ENCODE measurements at places on chromosomes 12 and 14.

DNA sequence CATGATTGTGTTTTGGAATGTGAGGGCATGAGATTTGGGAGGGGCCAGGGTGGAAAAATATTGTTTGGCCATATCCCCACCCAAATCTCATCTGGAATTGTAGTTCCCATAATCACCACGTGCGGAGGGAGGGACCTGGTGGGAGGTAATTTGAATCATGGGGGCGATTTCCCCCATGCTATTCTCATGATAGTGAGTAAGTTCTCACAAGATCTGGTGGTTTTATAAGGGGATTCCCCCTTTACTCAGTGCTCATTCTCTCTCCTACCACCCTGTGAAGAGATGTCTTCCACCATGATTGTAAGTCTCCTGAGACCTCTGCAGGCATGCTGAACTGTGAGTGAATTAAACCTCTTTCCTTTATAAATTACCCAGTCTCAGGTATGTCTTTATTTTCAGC is 15.7 kb downstream of the OR10P1 start:
- DNase-seq: no peak

GRCh38 chr12:48997719-48998496 is 1.3 kb downstream of the DDN start:
- DNase-seq: no peak

- no peak for DNase-seq
Observed at GRCh38 chr14:73502017-73502619, 11.4 kb downstream of the RIOX1 start.

GRCh38 chr12:69991690-69992288 is 166.8 kb downstream of the MYRFL start:
- DNase-seq: no peak

- no peak for DNase-seq
Observed at GRCh38 chr12:117714203-117714602, 254.6 kb downstream of the KSR2 start.

- DNase-seq: no peak
Observed at GRCh38 chr12:102095677-102096263, 24.1 kb downstream of the NUP37 start.

DNA sequence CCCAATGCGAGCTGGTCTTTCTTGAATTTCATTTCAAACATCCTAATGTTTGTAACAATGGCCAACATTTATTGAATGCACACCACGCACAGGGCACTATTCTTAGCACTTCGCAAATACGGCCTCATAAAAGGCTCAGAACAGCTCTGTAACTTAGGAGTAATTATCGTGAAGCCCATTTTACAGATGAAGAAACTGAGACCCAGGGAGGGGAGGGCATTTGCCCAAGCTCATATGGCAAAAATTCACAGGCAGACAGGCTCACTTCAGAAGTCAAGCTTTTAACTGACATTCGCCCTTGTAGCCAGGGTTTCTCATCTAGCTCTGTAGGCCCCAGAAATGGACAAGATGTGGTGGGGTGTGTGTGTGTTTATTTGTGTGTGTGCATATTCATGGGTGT is 60.3 kb upstream of the TBX3 start:
- DNase-seq: no peak

DNA sequence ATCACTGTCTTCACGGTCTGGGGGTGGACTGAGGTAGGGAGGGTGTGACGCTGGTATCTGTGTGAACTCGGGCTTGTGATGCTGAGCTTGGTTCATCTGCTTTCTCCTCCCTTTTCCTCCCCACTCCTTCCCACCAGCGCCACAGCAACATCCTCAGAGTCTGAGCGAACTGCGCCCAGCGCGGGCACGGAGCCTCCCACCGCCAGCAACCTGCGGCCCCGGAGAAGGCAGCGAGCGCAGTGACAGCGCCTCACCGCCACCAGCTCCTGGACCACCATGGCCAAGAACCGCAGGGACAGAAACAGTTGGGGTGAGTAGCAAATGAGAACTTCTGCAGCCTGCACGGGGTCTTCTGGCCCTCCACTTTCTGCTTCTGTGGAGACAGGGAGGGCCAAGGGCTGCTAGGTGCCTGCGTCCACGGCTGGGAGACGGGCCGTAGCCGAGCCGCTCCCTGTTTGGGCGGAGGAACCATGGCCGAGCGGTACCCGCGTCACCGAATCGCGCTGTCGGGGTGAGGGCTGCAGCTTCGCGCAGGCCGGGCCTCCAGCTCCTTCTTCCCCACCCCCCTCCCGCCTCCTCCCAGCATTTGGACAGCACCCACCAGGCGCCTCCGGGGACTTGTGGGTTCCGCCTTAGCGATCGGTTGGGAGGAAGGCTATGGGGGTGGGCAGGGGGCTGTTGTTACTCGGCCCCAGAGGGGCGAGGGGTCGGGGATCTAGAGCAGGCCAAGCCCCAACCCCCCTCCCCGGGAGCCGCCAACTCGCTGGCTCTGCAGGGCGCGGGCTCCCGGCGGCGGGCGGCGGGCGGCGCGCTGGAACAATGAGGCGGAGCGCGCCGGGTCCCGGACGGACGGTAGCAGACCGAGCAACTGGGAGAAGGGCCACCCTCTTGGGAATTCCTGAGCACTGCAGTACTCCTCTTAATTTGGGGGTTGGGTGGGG is at the start of gene ATL1:
ATL1 (plus strand) TSS at position 156 of the 941 bp plus-strand sequence; CDS start at position 277, 121 bp downstream.
- DNase-seq: peak; percentile 79

GRCh38 chr12:75884465-75884985 is 147.1 kb downstream of the PHLDA1 start:
- DNase-seq: no peak

GRCh38 chr12:6335451-6336078 is 6.3 kb downstream of the TNFRSF1A start:
- DNase-seq: no peak

DNA sequence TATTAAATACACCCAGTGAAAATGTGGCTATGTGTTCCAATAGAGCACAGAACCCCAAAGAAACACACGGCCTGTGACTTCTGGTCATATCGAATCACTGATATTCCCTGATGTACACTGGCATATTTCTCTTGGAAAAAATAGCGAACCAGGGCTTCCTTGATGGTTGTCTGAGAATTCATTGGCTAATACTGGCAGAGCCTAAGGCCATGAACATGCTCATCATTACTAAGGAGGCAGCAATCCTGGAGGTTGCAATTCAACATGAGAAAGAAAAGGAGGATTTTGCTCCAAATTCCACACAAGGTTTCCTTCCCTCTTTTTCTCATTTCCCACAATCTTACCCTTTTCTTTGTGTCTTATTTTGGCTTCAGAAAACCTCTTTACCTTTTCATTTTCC is 212.9 kb upstream of the HMGA2 start:
- no peak for DNase-seq

GRCh38 chr12:75694534-75695268 is 183.3 kb upstream of the KRR1 start:
- DNase-seq: no peak

- no peak for DNase-seq
Observed at GRCh38 chr12:27331291-27331926, 1.2 kb upstream of the BMAL2 start.

- DNase-seq: no peak
Observed at GRCh38 chr12:118850244-118850825, 131.0 kb upstream of the SRRM4 start.

DNA sequence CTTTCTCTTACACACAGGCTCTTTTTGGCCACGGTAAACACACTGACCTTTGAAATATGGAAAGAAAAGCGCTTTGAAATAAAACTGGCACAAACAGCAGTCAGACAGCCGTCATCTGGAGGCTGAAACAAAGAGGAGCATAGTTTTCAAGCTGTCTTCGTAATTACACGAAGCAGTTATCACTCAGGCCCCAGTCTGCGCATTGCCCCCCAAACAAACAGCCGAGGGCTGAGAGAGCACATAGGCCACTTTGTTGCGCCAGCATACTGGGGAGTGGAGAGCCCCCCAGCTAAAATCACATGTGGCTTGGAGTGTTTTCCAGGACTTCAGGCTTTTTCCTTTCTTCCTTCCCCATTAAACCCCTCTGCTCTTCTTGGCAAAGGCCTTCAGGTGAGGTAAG is 142.9 kb upstream of the BTG1 start:
- no peak for DNase-seq

GRCh38 chr14:94665121-94665520 is 52.9 kb downstream of the SERPINA3 start:
- DNase-seq: no peak

DNA sequence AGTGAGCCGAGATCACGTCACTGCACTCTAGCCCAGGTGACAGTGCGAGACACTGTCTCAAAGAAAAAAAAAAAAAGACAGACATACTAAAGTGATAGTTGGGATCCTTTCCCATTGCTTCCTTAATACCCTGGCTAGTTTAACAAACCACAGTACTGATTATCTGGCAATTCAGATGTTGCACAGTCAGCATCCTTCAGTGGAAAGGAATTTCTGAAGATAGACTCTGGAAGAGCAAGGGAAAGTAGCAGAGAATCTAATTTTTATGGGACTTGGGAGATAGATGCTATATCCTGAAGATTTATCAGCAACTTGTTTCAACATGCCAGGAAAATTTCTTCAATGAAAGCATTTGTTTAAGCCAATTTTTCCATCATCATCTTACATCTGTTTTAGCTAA is 6.5 kb upstream of the PPFIBP1 start:
- DNase-seq: no peak

- no peak for DNase-seq
Observed at GRCh38 chr14:79543348-79543747, 668.0 kb downstream of the DIO2 start.

GRCh38 chr14:61836184-61836583 is 74.0 kb downstream of the SNAPC1 start:
- no peak for DNase-seq

GRCh38 chr12:91414636-91415035 is 232.0 kb upstream of the DCN start:
- DNase-seq: no peak

GRCh38 chr12:4099276-4099675 is 174.3 kb upstream of the CCND2 start:
- no peak for DNase-seq

- DNase-seq: no peak
Observed at GRCh38 chr12:66713984-66714383, 35.1 kb upstream of the GRIP1 start.

DNA sequence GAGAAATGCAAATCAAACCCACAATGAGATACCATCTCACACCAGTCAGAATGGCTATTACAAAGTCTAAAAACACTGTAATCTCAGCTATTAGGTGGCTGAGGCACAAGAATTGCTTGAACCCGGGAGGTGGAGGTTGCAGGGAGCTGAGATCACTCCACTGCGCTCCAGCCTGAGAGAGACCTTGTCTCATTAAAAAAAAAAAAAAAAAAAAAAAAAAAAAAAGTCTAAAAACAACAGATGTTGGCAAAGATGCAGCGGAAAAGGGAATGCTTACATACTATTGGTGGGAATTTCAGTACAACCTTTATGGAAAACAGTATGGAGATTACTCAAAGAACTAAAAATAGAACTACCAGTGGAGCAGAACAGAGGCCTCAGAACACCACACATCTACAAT is 19.0 kb upstream of the ATF7 start:
- DNase-seq: no peak

GRCh38 chr12:54060975-54061778 is 7.5 kb downstream of the HOXC4 start:
- DNase-seq: no peak

GRCh38 chr14:60161196-60162107 is 3.7 kb downstream of the DHRS7 start:
- DNase-seq: peak; percentile 37

DNA sequence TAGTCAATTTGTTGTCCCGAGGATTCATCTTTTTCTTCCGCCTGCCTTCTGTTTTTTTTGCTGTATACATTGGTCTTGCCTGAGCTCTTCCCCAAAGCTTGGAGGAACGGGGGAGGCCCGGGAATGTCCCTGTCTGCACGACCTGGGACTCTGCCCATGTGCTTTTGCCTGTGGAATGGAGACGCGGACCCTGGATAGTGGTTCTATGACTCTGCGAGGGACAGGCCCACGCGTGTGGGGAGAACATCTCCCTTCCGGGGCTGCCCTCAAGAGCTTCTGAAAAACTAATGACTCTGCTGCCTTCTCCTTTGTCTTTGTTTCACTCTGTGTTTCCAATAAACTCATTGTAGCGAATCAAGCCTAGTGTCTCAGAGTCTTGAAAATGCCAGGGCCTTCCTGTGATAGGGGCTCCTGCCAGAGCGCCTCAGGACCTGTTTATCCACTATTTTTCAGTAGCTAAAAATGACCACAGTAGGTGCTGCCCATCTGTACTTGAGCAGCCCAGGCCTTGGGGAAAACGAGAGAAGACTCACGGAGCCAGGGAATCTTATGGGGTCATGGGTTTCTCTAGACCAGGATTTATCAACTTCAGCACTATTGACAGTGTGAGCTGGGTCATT is 12.3 kb downstream of the KRT83 start:
- DNase-seq: no peak

DNA sequence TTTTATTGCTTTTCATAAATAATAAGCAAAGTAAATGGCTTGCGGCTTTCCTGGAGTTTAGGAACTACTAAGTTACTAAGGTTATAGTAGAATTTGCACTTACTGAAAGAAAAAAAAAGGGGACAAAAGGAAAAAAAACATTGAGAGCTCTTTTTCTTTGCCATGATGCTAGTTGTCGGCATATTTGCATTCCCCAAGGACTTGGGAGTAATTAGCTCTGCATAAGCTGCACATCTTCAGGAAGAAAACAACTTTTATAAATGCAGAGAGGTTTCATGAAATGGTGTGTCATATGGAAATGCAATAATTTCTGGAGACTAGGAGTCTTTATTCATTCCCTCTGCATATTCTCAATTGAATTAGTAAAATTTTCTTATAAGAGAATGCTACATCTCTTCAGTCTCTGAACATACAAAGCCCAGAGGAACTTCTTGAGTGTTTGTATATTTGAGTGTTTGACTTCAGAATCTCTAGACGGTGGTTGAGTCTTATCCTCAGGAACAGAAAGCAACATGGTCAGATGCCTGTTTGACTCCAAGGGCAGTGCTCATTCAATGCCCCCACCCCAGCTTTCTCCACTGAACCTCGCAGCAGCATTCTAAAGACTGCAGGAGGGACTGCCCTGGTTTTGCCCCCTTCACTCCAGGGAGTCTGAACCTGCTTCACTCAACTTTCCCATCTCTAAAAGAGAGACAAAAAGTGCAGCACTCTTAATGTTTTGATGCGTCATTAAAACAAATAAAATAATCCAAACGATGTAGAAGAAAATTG is 158.9 kb upstream of the EEA1 start:
- DNase-seq: no peak

GRCh38 chr12:42361909-42362646 is 36.1 kb downstream of the PPHLN1 start:
- no peak for DNase-seq

GRCh38 chr12:97168804-97169203 is 261.7 kb downstream of the NEDD1 start:
- no peak for DNase-seq
